ENCODE measurements at places on chromosomes 2 and 18.
A peak's percentile ranks its signal among the peaks of the same experiment; 100 is the strongest.

DNA sequence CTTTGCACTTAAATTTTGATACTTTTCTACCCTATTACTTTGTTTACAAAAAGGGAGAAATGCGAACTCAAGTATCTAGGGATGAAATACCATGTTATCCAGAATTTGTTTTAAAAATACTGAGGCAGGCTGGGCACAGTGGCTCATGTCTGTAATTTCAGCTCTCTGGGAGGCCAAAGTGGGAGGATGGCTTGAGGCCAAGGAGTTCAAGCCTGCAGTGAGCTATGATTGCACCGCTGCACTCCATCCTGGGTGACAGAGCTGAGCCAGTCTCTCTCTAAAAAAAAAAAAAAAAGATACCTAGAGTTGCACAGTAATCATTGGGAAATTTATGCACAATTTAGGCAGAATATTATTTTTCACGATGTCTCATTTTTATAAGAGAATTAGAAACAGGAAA is 12.4 kb upstream of the VAPA start:
- DNase-seq, result no peak

GRCh38 chr2:104851291-104852089 is 2.4 kb upstream of the POU3F3 start:
- DNase-seq, result no peak

DNA sequence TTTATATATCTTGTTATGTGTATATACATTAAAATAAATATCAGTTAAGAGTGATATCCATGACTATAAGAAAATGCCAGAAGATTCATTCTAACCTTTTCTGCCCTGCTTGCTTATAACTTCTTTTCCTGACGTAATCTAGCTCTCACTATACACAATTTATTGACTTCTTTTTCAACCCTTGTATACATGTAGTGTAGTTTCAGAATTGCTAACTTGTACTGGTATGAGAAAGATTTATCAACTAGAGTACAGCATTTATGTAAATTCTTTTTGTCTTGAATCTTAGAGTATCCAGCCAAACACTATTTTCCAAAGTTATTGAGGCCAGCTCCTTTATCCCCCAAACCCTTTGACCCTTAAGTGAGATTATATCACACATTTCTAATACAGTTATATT is 798.0 kb upstream of the RAB6C start:
- no peak for DNase-seq

DNA sequence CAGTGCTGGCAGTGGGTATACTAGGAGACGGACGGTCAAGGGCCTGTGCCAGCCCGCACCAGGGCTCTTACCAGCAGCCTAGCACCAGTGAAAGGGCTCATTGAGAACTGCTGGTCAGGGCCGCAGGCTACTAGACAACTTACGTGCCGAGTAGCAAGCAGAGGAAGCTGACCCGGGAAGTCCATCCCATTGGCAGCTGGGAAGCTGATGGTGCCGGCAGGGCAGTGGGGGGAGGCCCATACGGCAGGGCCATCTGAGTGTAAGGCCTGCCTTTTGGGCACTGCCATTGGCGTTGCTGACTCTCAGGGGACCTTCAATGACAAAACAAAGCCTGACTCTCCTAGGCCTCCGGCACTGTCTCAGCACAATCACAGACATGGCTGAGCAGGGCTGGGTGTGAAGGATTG is 20.6 kb downstream of the EFR3B start:
- DNase-seq, result no peak

DNA sequence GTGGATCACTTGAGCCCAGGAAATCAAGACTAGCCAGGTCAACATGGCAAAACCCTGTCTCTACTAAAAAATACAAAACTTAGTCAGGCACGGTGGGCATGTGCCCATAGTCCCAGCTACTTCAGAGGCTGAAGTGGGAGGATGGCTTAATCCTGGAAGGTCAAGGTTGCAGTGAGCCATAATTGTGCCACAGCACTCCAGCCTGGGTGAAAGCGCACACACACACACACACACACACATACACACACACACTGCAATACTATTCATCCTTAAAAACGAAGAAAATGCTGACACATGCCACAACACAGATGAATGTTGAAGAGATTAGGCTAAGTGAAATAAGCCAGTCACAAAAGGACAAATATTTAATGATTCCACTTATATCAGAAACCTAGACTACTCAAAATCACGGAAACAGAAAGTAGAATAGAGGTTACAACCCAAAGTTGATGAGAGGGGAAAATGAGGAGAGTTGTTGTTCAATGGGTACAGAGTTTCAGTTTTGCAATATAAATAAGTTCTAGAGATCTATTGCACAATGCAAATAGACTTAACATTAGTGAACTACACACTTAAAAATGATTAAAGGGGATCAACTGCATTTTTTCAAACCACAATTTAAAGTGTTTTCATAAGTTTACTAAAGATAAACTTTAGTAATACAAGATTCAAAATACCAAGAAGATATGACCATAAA is 114.5 kb downstream of the USP34 start:
- no peak for DNase-seq

GRCh38 chr18:3715231-3716080 is 265.5 kb downstream of the TGIF1 start:
- no peak for DNase-seq

GRCh38 chr2:182069416-182069815 is 83.8 kb downstream of the PPP1R1C start:
- no peak for DNase-seq

GRCh38 chr18:74183130-74183529 is 34.8 kb downstream of the TIMM21 start:
- no peak for DNase-seq

DNA sequence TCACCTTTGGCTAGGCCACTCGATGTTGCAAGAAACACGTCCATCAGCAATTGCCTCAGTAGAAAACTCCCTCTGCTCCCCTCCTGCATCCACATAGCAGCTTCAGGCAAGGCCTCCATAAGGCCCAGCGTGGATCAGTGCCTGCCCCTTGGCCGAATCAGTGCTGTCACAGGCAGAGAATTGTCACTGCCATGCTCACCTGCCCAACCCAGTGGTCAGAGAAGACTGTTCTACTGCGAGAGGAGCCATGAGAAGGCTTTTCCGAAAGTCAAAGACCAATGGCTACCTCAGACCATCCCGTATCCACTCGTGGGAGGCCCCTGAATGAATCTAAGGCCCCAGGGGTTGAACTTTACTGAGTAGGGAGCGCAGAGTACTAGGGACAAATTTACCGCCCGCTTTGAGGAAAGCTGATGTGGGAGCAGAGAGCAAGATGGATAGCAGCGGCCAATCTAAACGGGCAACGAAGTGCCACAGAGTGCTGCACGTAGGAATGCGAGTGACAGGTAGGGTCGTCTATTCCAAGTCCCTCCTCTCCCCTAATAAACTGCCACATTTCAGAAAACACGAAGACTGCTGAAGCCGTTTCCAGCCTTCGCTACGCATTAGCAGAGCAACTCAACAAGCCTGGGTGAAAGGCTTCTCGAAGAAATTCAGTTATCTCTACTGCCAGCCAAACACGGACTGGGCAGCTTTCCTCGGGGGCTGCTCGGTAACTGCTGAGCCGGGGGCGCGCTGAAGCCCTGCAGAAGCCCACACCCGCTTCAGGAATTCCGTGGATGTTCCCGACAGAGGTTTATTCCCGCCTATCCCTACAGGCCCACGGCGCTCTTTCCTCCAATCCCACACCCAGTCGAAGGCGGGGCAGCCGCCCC is 968 bp upstream of the RALBP1 start:
- DNase-seq, result no peak

DNA sequence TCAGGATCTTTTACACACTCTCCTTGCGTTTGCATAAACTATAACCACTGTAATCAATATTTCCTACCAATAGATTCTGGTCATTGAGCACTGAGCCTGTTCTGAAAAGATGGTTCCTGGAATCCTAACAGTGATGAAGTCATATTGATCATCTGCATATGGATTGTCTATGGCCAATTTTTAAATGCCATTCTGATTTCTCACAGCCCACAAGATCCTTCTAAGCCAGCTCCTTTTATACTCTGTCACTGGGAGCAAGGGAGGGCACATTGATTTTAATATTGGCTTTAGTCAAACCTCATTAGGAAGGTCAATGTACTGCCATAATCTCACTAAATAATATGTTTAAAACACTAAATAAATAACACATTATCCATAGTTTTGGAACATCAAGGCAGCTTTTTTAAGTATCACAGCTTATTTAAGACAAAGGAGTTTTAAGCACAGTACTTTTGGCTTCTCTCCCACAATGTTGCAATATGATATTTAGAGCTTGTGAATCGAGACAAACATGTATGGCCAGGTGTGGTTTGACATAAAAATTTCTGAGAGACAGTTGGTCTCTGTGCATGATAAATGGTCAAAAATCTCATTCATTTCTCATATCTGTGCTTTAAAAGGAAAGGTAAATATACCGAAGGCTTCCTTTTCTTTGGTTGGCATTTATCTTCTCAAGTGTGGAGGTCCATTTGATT is 267.3 kb downstream of the MTX2 start:
- DNase-seq, result no peak

- no peak for DNase-seq
Measured at GRCh38 chr18:10499230-10499629, 26.6 kb upstream of the NAPG start.

- no peak for DNase-seq
Measured at GRCh38 chr2:143949121-143949848, 570.6 kb downstream of the ZEB2 start.

- DNase-seq, result no peak
Measured at GRCh38 chr2:240601831-240602160, 15.3 kb downstream of the CAPN10 start.

- DNase-seq, result no peak
Measured at GRCh38 chr2:204687776-204688175, 142.5 kb downstream of the PARD3B start.

DNA sequence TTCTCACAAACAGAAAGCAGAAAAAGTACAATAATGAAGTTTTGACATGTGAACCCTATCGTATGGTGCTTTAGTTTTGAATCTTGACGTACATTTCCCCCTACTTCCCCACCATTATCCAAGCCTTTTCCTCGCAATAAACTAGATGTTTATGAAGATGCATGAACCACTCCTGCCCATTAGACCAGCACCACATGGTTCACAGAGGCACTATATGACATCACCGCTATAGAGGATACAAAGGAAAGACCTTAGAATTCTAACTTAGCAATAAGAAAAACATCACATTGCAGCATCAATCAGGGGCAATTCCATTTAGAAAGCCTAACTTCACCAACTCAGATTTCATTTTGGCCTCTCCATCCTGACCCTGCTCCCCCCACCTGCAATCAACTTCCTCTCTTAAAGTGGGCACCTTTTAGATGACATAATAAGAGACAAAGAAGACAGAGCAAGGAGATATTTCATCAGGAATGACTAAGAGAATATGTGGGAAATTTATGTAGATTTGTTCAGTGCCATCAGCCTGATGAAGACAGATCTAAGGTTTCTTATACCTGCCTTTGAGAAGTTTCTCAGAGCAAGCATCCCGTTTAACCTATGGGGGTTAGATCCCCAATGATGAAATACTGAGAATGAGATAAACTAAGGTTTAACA is 124.9 kb downstream of the PIGN start:
- no peak for DNase-seq

DNA sequence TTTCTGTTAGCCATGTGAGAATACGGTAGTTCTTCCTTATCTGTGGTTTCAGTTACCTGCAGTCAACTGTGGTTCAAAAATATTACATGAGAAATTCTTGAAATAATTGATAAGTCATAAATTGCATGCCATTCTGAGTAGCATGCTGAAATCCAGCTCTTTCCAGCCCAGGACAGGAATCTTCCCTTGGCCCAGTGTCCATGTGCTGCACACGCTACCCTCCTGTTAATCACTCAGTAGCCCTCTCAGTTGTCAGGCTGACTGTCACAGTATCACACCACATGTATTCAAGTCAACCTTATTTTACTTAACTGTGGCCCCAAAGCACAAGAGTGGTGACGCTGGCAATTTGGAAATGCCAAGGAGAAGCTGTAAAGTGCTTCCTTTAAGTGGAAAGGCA is 141.1 kb downstream of the TANC1 start:
- no peak for DNase-seq

DNA sequence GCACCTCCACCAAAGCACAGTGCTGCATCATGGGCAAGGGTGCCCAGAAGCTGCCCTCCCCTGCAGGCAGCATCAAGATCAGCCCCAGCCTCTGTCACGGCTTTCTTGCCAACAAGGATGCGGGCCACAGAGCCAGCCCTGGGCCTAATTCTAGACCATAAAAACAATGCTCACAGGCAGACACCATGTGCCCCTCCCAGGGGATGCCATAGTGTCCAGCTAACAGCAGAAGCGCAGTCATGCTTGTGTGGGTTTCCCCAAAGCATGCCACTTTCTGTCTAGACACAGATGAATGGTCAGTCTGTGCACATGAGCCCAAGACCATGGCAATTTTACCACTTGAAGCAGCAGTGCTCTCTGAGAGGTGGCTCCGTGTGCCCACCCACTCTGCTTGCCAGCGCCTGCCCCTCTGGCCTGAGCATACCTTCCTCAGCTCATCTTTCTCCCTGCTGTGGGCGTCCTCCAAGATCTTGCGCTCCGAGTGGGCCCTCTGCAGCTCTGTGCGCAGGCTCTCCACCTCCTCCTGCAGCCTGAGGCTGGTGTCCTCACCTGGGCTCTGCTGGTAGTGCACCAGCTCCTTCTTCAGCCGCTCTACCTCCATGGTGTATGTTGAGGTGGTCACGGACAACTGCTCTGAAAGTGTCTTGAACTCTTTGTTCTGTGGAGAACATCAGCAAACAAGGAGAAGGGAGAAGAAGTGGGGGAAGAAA is 81.3 kb upstream of the ACAA2 start:
- no peak for DNase-seq

DNA sequence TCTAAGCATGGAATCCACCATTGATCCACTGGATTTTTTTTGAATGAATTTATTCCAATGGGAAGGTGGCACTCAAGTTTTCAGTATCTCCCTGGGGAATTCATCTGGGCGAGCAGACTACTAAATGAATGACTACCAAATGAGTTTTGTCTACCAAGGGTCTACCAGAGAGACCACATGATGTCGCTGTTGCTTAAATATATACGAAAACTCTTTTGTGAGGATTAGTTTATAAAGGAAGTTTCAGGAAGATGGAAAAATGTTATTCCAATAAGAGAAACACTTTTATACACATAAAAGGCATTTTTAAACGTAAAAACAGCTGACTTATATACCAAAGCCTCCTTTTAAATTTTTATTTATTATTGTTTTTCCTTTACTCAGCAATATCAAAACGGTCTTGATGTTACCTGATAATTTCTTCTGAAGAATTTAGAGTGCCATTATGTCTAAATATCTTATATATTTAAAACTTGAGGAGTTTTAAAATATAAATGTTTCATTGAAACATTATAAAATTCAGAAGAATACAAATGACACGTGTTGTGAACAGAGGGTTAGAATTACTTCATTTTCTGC is 139.7 kb downstream of the HRH4 start:
- peak; percentile 1 for DNase-seq

GRCh38 chr2:29117636-29118303 is 2.6 kb downstream of the CLIP4 start:
- DNase-seq, result no peak

DNA sequence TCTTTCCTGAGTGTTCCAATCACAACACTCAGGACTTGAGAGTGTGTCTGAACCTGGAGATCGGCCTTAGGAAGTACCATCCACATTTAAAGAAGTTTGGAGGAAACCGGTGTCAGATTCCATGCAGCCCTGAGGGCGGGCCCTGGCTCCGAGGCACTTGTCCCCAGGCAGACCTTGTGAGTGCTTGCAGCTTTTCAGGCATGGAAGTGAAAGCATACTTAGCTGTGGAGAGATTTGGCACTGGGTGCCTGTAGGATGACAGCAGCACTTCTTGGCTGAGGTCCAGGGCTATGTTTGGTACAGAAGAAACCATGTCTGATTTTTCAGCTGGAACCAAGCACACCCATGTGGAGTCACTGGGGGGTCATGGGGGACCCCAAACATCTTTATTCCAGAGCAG is 230.8 kb downstream of the SEPTIN10 start:
- no peak for DNase-seq

- DNase-seq, result no peak
Measured at GRCh38 chr2:201888426-201888800, 82.1 kb downstream of the CDK15 start.
